ENCODE measurements at places on chromosomes 1 and 21.

DNA sequence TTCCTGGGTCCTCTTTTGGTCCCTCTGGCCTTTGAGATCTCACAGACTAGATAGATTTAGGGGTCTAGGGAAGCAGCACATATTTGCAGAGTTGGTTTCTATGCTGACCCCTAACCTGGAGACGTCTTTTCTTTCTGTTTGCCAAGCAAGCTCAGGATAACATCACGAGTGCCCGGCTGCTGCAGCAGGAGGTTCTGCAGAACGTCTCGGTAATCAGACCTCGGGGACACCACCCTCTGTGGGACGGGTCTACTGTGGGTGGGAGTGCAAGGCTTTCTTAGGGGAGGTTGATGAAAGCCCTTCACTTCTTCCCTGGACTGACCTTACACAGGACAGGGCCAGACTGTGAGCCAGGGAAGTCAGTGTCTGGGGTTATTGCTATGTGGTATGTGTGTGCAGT, 2.9 kb downstream of the IL24 start:
- DNase-seq, result no peak

DNA sequence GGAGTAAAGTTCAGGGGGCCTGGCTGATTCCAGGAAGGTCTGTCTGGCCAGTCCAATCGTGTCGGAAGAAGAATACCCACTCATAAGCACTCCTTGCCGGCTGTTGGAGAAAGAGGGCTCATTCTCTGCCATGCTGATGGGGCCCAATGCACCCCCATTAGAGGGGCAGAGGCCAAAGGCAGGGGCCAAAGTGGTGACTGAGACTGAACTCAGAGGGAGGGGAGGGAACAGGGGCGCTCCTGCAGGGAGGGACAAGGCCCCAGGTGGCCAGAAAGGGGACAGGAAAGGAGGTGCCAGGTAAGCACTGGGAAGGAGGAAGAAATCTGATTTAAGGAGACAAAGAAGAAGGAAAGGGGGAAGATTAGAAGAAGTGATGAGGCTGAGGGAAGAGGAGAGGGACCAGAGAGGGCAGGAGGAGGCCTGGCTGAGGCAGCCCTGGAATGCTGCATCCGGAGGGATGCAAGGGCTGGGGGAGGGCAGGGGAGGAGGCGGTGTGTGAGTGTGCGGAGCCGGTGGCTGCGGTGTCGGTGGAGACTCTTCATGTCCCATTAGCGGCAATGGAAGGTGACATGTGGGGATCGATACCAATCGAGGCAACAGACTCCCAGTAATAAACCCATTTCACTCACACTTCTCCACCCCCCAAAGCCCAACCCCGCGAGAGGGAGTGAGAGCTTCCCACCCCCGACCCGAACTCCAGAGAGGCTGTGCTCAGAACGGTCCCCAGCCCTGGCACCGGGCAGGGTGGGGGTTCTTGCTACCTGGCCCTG, 12.0 kb upstream of the ETV3L start:
- DNase-seq, result no peak

DNA sequence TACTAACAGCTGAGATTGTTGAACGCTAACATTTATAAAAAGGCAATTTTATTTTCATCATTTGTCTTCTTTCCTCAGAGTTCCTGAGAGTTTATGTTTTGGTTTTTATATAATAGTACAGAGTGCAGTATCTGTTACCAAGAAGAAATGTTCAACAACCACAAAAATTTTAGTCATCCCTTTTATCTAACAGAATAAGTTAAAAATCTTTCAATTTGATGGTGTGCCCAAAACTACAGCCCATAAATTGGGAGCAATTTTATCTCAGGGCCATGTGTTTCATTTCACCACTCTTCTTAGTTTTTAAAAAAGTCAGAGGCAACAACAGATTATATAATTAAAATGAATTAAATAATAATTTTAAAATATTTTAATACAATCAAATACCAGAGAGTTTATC, 37.1 kb downstream of the NEXN start:
- DNase-seq, result peak; percentile 37

GRCh38 chr1:110200666-110201065, 9.4 kb upstream of the KCNC4 start:
- no peak for DNase-seq

GRCh38 chr1:213103377-213104306, 52.6 kb downstream of the RPS6KC1 start:
- DNase-seq, result no peak

GRCh38 chr1:33897092-33897725, 33.3 kb downstream of the HMGB4 start:
- no peak for DNase-seq

- peak; percentile 7 for DNase-seq
These were observed 113.7 kb downstream of the ZSCAN20 start for GRCh38 chr1:33586106-33586505.

GRCh38 chr1:202131956-202132821, 9.5 kb downstream of the GPR37L1 start:
- no peak for DNase-seq

- DNase-seq, result no peak
These were observed 11.0 kb downstream of the ANKRD35 start for GRCh38 chr1:145874646-145875045.

- no peak for DNase-seq
These were observed 114.3 kb upstream of the ZNF678 start for GRCh38 chr1:227449051-227449450.

- DNase-seq, result no peak
These were observed 240.6 kb downstream of the NCAM2 start for GRCh38 chr21:21238629-21239400.

DNA sequence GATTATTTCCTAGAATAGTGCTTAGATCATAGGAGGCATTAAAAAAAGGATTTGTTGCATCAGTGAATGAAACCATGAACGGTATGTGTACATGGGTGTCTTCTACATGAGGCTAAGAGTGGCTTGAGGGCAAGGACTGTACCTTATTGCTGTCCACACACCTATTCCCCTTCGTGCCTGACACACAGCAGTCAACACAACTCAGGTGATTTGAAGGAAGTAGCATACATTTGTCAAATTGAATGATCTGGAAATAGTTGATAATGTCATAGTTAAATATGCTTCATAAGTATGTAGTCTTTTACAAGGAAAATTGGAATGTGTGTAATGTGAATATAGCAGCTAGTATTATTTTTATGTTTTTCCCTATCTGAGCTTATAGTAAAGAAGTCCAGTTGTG, 189.0 kb upstream of the DAB1 start:
- no peak for DNase-seq

DNA sequence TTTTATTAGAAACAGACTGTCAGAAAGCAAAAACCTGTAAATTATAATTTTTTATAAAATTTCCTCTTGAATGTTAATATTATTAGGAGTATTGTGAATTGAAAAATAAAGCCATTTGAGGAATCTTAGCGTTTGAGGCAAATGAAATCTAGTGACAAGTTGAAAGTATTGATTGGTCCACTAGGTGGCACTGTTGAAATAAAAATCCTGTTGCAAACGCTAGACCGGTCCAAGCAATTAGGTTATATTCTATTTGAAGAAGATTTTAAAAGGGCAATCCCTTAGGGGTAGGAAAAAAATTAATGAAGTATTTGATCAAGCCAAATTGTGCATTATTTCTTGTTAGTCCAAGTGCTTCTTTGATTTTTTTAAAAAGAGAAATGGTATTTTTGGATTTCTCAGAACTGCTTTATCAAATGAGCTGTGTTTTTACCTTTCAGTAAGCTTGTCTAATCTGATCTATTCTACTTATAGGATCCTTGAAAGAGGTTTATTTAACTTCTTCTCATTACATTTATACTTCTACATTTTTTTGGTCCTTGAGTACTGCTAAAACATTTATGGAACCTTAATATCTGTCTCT, 57.7 kb downstream of the ATG4C start:
- peak; percentile 38 for DNase-seq

DNA sequence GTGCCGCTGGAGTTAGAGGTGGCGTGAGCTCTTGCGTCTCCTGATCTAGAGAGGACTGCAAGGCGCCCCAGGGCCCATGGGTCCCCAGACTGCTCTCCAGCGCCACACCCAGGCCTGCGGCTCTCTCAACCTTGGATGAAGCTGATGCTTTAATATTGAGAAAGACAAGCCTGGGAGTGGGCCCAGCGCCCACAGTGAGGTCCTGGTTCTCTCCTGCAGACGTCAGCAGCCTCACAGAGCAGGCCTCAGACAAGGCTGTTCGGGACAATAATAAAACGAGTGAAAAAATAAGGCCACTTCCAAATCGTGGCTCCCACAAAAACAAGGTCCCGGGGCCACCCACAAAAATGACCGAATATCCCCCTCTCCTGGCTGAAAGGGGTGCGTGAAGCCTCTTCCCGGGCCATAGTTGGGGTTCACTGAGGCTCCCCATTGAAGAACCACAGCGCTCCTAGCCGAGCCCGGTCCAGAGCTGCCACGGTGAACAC, 6.0 kb upstream of the DNMT3L start:
- DNase-seq, result no peak

DNA sequence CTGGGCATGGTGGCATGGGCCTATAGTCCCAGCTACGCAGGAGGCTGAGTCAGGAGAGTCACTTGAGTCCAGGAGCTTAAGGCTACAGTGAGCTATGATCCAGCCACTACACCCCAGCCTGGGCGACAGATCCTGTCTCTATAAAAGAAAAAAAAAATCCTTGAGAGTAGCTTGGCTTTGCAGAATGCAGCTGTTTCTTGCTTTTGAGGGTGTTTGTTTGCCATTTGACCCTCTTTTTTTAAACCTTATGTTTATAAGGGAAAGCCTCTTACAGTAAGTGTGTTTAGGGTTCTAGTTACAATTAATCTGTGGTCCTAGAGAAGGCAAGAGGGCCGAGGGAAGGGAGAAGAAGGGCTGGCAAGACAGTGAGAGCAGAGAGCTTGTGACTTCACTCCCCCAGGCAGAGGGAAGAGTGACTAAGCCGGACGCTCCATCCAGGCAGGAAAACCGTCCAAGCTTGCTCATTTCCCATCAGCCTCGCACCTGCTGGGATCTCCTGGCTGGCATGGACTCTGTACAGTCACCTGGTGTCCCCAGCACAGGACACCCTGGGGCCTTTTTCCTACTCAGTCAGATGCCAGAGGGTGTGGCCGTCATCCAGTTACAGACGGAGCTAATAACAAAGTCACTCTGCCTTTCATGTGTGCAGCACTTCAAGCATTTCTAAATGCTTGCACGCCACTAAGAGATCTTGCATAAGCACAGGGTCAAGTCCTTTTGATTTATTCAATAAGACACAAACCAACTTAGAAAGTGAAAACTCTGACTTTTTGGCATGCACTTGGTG, 55.5 kb upstream of the PSEN2 start:
- no peak for DNase-seq

DNA sequence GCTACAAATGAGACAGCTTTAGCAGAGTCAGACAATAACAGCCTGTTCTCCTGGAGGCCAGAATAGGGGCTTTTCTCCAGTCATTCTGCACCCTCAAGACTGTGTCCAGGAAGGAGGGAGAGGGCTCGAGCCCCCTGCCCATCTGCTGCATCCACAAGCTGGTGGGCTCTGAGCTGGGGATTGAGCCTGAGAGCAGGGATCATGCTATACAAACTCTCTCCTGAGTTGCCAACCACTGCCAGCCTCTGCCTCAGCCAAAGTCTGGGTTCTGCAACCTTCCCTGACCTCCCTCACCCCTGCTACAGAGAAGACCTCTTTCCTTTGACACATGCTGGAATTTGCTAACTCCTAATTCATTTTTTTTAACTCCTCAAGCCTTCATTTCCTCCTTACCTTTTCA, 14.8 kb upstream of the PPM1J start:
- DNase-seq, result no peak

DNA sequence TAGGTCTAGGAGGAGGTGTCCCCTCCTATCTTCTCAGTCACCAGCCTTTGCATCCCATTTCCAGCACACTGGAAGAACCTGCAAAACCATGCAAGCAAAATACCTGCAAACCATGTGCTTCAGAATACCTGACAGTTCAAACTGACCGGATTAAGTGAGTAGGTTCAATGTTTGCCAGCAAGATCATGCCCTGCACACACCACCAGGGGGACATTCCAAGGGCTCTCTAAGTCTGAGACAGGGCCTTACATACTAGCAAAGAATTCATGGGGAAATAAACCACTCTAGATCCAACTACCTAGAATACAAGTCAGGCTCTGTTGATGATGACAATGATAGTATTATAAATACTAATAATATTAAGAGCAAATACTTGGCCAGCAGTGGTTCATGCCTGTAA, 27.6 kb downstream of the INPP5B start:
- DNase-seq, result no peak
